ENCODE measurements at places on chromosomes 4 and X. TPM values are rescaled to one million over a fixed set of nuclear protein-coding genes. Genes with fewer than 3 reads are reported as not detected.

IDUA gene
- total RNA-seq = 8.4 TPM

COL25A1 gene
- 0.24 TPM for total RNA-seq

CXCL3 gene
- total RNA-seq = 0.75 TPM

ARHGAP4 gene
- total RNA-seq = 10.3 TPM

MND1 gene
- 0.38 TPM for total RNA-seq

SLC25A14 gene
- total RNA-seq = 4.6 TPM

HTR2C gene
- total RNA-seq = not detected

ARHGEF38 gene
- total RNA-seq = not detected

TRMT2B gene
- total RNA-seq = 17.0 TPM

SCD5 gene
- 4.9 TPM for total RNA-seq

RBMXL3 gene
- total RNA-seq = not detected

ARHGAP10 gene
- 64.0 TPM for total RNA-seq

NPY2R gene
- total RNA-seq = not detected

IQCM gene
- total RNA-seq = not detected

ZXDA gene
- total RNA-seq = 3.6 TPM

CNKSR2 gene
- 0.51 TPM for total RNA-seq

MAGEB6B gene
- total RNA-seq = not detected

Data from Right ventricle myocardium superior (tissue), 1 donor.